ENCODE measurements at places on chromosomes 6 and 20.

GRCh38 chr20:49140411-49140810 lies 47.7 kb downstream of the STAU1 start:
- DNase-seq = no peak

DNA sequence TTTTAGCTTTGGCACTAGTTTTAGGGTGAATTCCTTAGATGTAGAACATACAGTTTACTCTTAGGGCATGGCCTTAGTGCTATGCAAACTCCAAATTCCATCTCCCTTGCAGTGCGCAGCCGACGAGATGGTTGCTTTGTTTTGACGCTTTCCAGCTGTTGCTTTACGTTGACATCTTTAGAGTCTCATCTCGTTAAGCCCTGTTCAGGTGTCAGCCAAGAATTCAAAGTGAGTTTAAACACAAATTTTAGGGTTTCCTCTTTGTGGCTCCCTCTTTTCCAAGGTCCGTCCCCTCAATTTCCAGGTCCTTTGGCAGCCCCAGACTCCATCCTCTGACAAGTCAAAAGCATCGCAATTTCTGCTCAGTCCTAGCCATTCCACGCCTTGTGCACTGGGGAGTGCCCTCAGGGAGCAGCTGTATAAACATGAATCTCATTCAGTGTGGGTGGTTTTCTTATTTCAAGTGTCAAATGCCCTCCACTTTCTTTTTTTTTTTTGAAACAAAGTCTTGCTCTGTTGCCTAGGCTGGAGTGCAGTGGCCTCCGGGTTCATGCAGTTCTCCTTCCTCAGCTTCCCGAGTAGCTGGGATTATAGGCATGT lies 14.1 kb upstream of the MAK start:
- no peak for DNase-seq

GRCh38 chr6:25821341-25821740 lies 10.5 kb downstream of the SLC17A1 start:
- no peak for DNase-seq

GRCh38 chr6:157620944-157621343 lies 202.1 kb upstream of the SNX9 start:
- no peak for DNase-seq

DNA sequence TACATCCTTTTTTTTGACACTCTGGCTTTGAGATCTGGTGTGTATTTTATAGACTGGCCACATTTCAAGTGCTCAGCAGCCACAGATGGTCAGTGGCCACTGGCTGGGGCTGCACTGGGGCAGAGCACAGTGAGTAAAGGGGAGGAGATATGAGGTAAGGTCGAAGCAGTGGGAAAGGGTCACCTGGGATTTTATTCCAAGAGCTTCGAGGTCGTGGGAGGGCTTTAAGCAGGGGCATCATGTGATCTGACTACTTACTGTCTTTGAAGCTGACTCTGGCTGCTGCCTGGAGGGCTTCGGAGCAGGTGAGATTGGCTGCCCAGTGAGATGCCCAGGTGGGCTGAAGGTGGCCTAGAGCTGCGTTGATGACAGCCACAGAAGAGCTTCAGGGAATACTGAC lies 6.7 kb downstream of the C20orf203 start:
- no peak for DNase-seq

DNA sequence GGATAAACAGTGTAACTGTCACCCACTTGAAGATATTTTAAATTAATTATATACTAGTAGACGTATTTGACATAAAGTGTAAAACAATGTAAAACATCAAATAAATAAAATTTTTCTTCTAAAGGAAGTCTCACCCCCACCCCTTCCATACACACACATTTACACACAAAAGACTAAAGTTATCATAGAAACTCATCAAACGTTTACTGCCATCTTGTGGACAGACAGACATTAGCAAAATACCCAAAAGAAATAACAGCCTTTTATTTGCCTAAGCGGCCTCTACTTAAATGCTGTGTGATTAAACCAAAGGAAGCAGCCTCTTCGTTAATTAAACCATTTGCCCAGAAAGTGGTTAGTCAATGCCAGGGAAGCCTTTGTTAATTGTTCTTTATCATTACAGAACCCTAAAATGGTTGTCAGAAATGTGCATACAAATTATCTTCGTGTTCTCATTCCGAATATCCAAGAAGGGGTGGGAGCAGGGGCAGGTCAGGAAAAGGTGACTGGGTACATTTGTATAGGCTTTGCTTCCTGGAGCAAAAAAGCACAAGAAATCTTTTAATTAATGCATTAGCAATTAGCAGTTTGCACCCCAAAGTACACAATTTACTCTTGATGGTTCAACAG lies 176.2 kb upstream of the SASH1 start:
- DNase-seq = no peak

- no peak for DNase-seq
Observed at GRCh38 chr6:146587459-146587858, 11.3 kb upstream of the ADGB start.

GRCh38 chr20:29296256-29297230 lies 1960.9 kb upstream of the DEFB115 start:
- DNase-seq = no peak

GRCh38 chr6:85594197-85594930 lies 706 bp upstream of the SNX14 start:
- no peak for DNase-seq

DNA sequence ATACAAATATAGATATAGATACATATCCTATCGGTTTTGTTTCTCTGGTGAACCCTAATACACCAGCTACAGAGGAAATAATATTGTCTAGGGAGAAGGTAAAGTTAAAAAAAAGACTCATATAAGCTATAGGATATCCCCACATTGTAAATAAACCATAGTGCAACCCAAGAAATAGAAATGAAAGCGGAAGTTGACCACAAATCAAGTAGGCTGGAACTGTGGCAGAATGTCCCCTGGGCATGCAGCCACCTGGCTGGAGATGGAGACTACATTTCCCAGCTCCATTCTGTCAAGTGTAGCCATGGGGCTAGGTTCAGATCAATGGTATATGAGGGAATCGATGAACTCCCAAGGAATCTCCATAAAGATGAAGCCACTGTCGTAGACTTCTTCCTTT lies 70.1 kb upstream of the RPS6KA2 start:
- no peak for DNase-seq

GRCh38 chr6:90263633-90264032 lies 33.0 kb downstream of the BACH2 start:
- DNase-seq = no peak

- DNase-seq = no peak
Observed at GRCh38 chr6:148325316-148326068, 17.1 kb upstream of the SASH1 start.

DNA sequence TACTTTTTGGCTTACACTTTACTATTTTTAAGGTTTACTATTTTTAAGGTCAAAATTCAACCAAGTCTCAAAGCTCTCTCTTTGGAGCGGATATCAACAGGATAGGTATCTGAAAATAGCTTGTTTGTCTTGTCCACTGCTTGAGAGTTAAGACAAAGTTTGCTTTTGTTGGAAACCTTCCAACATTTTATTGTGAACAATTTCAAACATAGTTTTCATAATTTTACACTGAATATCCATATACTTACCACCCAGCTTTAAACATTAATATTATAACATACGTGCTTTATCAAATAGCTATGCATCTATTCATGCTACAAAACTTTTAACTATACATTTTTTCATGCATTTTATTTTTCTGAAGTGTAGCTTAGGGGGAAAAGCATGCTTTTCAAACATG lies 109.9 kb downstream of the FYN start:
- no peak for DNase-seq

GRCh38 chr6:170471491-170471890 lies 81.6 kb downstream of the PSMB1 start:
- DNase-seq = no peak

- DNase-seq = no peak
Observed at GRCh38 chr20:51535075-51535386, 7.5 kb downstream of the NFATC2 start.

DNA sequence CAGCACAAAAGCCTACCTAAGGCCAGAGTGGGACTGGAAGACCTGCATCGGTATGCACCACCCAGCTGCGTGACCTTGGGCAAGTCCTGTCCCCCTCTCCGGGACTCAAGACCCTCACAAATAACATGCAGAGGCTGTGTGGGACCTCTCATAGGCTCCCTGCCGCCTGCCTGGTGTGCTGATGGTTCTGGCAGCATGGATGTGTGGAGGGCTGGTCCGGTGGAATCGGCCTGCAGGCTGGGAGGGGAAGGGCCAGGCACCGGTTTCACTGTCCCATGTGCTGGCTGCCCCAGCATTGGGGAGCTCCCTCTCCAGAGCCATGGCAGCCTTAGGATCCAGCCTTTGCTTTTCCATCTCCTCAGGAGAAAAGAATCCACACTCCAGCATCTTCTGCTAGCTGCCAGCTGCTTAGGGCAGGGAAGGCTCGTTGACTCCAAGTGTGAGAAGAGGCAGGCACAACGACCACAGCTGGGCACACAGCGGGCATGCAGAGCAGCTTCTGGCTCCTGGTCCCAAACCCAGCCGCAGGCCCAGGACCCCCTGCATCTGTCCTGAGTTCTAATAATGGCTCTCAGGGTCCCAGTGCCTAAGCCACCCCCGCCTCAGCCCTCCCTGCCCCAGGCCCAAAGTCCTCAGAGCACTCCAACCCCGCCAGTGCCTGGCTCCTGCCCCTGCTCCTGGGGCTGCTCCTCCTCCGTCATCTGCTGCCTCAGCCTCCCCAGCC lies 32.5 kb downstream of the TFEB start:
- DNase-seq = no peak

Measured in stimulated activated CD8-positive, alpha-beta memory T cell treated with anti-CD3 and anti-CD28 coated beads, Interleukin-2, amount 100 ng/mL, for 1 hour (primary cell).